ENCODE measurements at places on chromosomes 12 and 14.

DNA sequence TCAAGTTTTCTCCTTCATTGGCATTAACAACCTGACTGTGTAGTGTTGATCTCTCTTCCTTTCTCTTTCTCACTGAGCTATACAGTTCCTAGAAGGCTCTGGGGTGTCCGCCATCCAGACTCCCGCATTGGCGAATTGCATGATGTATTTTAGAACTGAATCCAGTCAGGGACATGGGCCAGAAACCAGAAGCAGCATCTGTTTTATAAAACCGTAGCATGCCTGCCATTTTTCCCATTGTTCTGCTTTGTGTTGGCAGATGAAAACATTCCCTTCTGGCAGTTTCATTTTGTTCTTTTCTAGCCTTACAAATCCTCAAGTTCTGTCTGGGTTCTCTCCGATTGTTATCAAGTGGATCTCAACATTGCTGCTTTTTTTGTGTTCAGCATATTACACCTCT lies 268.3 kb upstream of the SEL1L start:
- no peak for DNase-seq

- DNase-seq = no peak
Measured at GRCh38 chr12:132302466-132303358, 26.7 kb downstream of the GALNT9 start.

DNA sequence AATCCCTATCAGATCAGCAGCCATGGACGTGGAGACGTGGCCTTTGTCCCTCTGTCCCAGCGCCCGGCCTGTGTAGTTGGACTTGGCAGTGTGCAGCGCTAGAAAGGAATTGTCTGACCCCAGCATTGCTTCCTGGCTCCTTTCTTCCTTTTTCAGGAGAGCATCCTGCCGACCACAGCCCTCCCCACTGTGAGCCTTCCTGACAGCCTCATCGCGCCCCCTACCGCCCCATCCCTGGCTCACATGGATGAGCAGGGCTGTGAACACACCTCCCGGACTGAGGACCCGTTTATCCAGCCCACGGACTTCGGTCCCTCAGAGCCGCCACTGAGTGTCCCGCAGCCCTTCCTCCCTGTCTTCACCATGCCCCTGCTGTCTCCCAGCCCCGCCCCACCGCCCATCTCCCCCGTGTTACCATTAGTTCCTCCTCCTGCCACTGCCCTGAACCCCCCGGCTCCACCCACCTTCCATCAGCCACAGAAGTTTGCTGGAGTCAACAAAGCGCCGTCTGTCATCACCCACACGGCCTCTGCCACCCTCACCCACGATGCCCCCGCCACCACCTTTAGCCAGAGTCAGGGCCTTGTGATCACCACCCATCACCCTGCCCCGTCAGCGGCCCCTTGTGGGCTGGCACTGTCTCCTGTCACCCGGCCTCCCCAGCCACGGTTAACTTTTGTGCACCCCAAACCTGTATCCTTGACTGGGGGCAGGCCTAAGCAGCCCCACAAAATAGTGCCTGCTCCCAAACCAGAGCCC lies 40.6 kb downstream of the IL31 start:
- no peak for DNase-seq

- no peak for DNase-seq
Measured at GRCh38 chr12:3047961-3048360, 29.2 kb upstream of the TSPAN9 start.

- no peak for DNase-seq
Measured at GRCh38 chr12:15320881-15321280, 1.4 kb upstream of the PTPRO start.

DNA sequence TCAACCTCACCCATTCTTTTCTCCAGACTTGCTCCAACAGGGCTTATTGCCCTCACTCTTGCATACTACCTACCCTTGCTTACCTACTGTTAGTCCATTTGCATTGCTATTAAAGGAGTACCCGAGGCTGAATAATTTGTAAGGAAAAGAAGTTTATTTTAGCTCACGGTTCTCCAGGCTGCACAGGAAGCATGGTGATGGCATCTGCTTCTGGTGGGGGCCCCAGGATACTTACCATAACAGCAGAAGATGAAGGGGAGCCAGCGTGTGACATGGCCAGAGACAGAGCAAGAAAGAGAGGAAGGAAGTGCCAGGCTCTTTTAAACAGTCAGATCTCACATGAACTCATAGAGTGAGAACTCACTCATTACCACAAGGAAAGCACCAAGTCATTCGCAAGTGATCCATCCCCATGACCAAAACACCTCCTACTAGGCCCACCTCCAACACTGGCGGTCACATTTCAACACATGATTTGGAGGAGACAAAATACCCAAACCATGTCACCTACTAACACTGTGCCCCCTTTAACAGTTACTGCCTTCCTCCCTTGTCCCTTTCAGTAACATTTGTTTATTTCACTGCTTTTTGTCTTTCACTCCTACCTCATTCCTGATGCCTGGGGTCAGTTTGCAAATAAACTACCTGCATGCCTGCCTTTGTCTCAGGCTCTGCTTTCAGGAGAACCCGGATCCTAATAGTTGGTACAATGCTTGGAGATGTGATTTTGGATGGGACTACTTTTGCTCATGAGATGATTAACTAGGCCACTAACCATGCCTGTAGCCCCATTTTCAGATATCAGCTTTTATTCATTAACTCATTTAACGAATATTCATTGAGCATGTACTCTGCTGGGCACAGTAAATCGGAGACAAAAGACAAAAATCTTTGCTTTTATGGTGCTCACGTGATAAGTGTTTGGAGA lies 41.6 kb upstream of the CSRP2 start:
- DNase-seq = no peak

- DNase-seq = no peak
Measured at GRCh38 chr12:34289431-34290380, 267.4 kb downstream of the ALG10 start.

- DNase-seq = no peak
Measured at GRCh38 chr12:67534681-67535080, 113.9 kb upstream of the DYRK2 start.

DNA sequence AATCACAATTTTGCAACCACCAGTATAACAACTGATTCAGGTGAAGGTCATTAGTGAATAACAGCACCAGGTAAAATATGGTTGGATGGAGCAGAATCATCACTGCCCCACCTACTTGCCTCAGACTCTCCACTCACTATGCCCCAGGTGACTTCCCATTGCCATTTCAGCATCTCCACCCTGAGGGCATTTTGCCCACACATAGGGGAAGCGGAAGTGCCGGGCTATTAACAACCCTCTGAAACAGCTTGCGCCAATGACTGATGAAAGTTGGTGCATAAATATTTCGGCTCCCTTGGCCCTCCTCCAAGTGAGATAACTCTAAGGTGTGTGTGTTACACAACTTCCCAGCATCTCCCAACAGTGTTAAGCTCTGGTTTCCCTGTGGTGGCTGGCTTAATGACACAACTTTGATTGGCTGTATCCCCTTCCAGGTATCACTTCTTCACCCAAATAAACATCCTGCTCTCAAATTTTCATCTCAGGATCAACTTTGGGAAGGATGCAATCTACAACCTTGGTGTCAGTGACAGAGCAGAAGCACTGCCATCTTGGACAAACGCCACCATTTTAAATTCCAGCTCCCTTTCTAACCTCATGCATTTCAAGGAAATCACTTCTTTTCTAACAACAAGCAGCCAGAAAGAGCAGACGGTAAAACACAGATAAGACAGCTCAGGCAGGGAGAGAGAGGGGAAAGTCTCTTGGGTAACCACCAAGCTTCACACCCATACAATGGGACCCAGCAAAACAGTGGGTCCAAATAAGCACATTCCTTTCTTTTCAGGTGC lies 73.6 kb upstream of the PPP2R5C start:
- no peak for DNase-seq

- DNase-seq = no peak
Measured at GRCh38 chr14:89504602-89505313, 87.7 kb upstream of the FOXN3 start.

DNA sequence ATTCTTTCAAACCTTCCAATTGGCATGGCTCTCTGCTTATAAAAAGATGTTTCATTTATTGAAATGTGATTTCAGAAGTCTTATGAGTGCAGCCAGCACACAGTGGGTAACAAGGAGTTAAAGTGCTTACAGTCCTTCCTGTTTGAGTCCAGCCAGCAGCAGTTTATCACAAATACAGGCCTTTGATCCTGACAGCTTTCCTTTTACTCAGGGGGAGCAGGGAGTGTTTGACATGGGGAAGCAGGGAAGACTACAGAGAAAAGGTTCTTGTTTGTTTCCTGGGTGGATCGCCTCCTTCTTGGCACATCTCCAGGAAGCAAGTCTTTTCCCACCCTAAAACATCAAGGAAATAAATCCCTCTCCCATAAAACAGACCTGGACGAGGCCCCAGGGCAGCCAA lies 216.1 kb downstream of the MSRB3 start:
- no peak for DNase-seq

GRCh38 chr14:99254328-99255009 lies 17.5 kb downstream of the BCL11B start:
- no peak for DNase-seq

DNA sequence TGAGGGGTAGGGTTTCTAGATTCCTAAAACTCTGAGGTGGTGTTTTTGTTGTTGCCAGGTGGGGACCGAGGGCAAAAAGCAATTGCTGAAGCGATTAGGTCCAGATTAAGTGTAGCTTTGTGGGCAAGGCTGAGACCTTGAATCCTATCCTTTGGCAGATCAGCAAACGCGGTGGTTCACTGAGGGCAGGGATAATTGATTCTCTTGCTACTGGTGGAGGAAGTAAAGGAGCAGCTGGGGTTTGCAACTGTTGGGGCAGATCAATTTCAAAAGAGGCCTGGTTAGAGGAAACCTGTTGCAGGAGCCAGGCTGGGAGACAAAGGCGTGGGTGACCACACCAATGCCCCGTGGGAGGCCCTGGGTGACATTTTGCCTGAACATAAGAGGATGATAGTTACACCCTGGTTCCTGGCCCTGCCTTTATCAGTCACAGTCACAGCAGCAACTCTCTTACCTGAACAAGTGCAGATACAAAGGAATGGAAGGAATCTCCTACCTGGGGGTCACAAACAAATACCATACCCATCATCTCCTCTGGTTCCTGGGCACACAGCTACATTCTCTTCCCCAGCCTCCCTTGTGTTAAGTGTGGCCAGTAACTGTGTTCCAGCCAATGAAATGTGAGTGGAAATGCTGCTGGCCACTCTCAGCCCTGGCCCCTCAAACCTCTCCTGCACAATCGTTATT lies 43.3 kb upstream of the RASSF3 start:
- no peak for DNase-seq

DNA sequence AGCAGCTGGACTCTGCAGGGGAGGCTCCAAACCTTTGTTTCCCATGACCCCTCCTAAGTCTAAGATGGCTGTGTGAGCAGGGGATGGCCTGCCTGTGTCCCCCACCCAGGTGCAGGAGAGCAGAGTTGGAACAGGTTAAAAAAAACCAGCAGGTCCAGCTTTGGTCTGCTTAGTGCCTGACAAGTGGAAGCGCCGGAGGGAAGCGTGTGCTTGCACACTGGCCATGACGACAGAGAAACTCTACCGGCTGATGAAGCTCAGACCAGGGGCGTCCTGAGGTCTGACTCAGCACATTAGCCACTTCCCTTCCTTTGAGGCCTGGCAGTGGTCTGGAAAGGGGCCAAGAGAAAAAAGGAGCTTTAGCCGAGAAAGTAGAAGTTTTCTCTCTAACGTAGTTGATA lies 280.1 kb downstream of the VRK1 start:
- peak; percentile 63 for DNase-seq

- peak; percentile 16 for DNase-seq
Measured at GRCh38 chr12:27733052-27733656, 22.5 kb downstream of the MRPS35 start.

DNA sequence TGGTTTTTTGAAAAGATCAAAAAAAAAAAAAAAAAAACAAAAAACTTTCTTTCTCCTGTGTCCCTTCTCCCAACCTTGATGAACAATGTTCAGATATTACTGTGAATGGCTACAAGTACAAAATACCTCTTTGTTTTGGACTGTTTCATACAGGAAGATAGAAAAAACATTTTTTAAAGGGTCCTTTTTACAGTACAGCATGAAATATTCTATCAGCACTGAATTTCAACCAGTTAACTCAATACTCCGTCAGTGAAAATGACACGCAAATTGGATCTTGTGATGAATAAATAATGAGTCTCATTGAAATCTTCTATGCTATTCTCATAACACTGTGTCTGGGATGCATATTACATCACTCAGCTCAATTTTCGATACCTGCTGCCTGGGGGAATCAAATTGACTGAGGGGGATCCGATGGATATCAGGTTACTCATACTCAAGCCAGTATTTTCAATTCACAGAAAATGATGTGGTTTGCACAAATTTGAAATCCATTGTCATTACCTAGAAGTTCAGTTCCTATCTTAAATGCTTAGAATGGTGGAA lies 179.6 kb downstream of the TMTC2 start:
- DNase-seq = peak; percentile 45

GRCh38 chr12:211142-211465 lies 2.9 kb downstream of the SLC6A12 start:
- no peak for DNase-seq

DNA sequence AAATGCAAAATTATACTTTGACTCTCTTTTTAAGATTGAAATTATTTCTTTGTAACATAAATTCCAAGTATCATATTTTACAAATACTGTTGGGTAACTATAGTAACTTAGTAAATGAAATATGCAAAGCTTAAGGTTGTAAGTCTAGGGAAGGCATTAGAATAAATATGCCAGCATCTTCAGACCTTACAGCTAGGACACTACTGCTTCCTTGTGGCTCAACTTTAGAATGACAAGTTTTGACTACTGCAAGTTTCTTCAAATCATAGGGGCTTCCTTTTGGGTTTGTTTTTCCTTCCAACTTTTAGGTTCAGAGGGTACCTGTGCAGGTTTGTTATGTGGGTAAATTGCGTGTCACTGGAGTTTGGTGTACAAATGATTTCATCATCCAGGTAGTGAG lies 17.7 kb upstream of the ANP32D start:
- no peak for DNase-seq

DNA sequence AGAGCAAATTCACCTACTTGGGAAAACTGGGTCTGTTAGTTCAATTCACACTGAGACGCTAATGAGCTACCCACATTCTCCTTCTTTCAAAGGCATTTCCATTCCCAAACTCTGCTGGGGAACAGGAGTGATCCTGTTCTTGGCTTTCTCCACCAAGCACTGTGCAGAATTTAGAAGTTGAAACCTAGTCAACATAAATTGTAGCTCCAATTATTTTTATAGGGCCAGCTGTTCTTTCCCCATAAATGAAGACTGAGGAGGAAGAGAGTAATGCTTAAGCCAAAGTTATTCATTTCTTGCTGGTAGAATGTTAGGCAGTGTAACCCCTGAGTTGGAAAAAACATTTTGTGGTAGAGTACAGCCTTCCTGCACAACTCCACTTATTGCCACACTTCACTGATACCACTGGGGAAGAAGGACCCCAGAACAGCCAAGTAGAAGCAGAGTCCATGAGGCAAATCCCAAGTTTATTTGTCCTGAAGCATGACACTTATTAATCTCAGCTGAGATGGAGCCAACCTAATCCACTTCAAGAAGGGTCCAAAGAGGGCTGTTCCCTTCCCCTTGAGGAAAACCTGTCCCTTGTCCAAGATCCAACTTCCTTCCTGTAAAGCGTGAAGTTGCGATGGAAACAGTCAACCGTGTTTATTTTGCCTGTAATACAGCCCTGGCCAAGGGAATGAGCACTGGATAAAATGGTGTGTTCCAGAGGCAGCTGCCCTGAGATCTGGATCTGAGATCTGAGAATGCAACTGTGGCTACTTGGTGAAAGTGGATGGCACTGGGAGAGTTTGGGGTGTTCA lies 151.8 kb downstream of the TBX5 start:
- no peak for DNase-seq
